Thoracic aorta (tissue), 2 donors: ENCODE measurements at places on chromosomes 4 and X. TPM values are rescaled to one million over a fixed set of nuclear protein-coding genes. Genes with fewer than 3 reads are reported as not detected.
A peak's percentile ranks its signal among the peaks of the same experiment; 100 is the strongest.

Gene PRSS12
- 0.14 TPM for total RNA-seq

- no peak overlapping the region for H3K27ac ChIP-seq
- peaks cover 10% of the 10 kb centered on the region for H3K4me1 ChIP-seq
- H3K4me3 ChIP-seq, result no peak overlapping the region
- no peaks in the 10 kb centered on the region for H3K27me3 ChIP-seq
These were observed 36.2 kb upstream of the UGDH start for GRCh38 chr4:39563346-39563847.

Gene POU4F2
- not detected for total RNA-seq

Gene HGFAC
- not detected for total RNA-seq

Gene ESX1
- not detected for total RNA-seq

Gene H2BW2
- not detected for total RNA-seq

DNA sequence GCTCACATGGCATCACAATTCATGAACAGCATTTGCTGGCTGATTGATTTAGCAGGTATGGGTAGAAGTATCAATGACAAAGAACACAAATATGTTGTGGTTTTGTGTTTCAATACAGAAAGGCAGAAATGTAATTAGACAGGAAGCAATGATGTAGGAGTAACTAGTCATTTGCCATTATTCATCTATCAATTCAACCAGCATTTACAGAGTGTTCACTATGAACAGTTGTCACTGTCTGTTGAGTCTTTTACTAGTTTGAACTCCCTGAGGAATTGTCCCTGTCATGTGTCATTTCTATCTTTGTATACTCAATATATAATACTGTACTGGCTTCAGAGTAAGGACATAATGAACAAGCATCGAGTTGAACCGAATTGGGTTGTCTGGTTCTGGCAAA lies 51.5 kb upstream of the ARHGAP24 start:
- H3K36me3 ChIP-seq, result no peaks in the 10 kb centered on the region
- DNase-seq, result no peak
- H3K4me1 ChIP-seq, result no peaks in the 10 kb centered on the region
- H3K4me3 ChIP-seq, result no peak overlapping the region
- H3K27me3 ChIP-seq, result no peaks in the 10 kb centered on the region

Gene SLC34A2
- not detected for total RNA-seq

- H3K4me1 ChIP-seq, result no peaks in the 10 kb centered on the region
- no peaks in the 10 kb centered on the region for H3K27me3 ChIP-seq
- no peak for DNase-seq
- no peak overlapping the region for H3K27ac ChIP-seq
These were observed 441.2 kb downstream of the CENPC start for GRCh38 chr4:67104145-67104544.

Gene TMEM156
- not detected for total RNA-seq

GRCh38 chr4:98423009-98423408 lies 161.8 kb downstream of the RAP1GDS1 start:
- DNase-seq, result no peak
- H3K4me1 ChIP-seq, result no peaks in the 10 kb centered on the region
- H3K27me3 ChIP-seq, result no peaks in the 10 kb centered on the region
- no peak overlapping the region for H3K27ac ChIP-seq
- no peak overlapping the region for H3K4me3 ChIP-seq

DNA sequence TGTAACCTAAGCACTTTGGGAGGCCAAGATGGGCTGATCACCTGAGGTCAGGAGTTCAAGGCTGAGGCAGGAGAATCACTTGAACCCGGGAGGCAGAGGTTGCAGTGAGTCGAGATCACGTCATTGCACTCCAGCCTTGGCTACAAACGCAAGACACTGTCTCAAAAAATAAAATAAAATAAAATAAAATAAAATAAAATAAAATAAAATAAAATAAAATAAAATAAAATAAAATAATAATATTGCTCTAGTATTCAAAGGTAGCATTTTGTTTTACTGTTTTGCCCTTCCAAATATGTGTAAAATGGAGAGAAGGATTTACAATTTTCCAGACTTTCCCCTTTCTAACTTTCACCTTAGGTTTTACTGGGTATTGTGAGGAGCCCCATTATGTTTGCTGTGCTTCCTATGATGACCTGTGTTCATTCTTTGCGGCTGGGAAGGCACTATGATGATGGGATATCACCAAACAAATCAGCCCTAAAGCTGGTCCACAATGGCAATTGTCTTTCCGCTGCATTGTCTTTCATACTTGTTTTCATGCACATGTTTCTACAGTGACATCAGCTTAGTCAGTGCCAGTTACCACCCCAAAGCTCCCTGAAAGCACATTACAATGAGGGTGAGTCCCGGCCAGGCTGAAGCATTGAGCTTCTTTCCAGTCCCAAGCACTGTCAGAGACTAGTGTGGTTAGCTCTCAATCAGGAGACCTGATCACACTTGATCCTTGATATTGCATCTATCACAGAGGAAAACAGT lies 50.8 kb downstream of the DTHD1 start:
- no peaks in the 10 kb centered on the region for H3K27me3 ChIP-seq
- H3K4me1 ChIP-seq, result no peaks in the 10 kb centered on the region
- no peak overlapping the region for H3K27ac ChIP-seq
- no peaks in the 10 kb centered on the region for H3K36me3 ChIP-seq
- no peak for DNase-seq

Gene SH3TC1
- total RNA-seq, result 68.6 TPM

- H3K4me1 ChIP-seq, result peaks cover 7% of the 10 kb centered on the region
- DNase-seq, result no peak
- H3K36me3 ChIP-seq, result no peaks in the 10 kb centered on the region
- H3K27me3 ChIP-seq, result no peaks in the 10 kb centered on the region
- no peak overlapping the region for H3K27ac ChIP-seq
These were observed 9.9 kb downstream of the TMSB4X start for GRCh38 chrX:12984603-12985319.

- H3K36me3 ChIP-seq, result no peaks in the 10 kb centered on the region
- no peak for DNase-seq
- H3K27me3 ChIP-seq, result no peaks in the 10 kb centered on the region
These were observed 13.8 kb upstream of the GPC3 start for GRCh38 chrX:133999031-133999705.

Gene SPRY1
- 215 TPM for total RNA-seq

DNA sequence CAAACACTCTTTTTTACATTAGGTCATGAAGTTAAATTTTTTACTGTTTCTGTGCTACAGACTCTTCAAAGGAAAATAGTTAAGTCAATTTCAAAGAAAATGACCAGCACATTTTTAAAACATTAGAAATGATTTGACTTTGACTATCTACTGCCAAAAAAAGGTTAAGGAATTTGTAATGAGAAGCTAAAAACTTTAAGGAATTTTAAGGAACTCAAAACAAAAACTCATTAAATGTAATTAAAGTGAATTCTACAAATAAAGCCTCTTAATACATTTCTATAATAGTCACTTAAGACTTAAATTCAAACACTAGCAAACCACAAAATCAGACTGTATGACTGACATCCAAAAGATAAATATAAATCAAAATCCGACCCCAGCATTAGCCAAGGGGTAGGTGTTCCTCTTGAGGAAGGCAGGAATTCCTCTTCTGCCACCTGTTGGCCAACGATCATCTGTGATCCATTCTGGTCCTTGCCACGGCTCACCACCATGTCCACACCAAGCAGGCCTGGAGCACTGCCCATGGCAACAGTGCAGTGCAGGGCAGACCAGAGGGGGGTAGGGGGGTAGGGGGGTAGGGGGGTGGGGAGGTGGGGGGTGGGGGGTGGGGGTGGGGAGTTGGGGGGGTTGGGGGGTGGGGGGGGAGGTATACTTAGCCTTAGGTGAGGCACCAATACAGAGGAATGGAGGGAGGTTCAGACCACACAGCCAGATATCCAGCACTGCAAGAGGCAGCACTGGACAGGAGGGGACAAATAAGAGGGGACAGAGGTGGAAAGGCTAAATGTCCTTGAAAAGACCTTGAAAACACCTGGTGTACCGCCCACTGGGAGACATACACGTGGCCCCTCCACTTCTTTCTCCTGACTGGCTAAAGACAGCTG lies 287.4 kb downstream of the CHIC1 start:
- H3K27me3 ChIP-seq, result no peaks in the 10 kb centered on the region
- DNase-seq, result no peak
- H3K36me3 ChIP-seq, result no peaks in the 10 kb centered on the region
- no peaks in the 10 kb centered on the region for H3K4me1 ChIP-seq

- no peak for DNase-seq
- peaks cover 9% of the 10 kb centered on the region for H3K4me1 ChIP-seq
- H3K27ac ChIP-seq, result no peak overlapping the region
- no peaks in the 10 kb centered on the region for H3K36me3 ChIP-seq
These were observed 183.7 kb downstream of the SPATA18 start for GRCh38 chr4:52234561-52235440.

DNA sequence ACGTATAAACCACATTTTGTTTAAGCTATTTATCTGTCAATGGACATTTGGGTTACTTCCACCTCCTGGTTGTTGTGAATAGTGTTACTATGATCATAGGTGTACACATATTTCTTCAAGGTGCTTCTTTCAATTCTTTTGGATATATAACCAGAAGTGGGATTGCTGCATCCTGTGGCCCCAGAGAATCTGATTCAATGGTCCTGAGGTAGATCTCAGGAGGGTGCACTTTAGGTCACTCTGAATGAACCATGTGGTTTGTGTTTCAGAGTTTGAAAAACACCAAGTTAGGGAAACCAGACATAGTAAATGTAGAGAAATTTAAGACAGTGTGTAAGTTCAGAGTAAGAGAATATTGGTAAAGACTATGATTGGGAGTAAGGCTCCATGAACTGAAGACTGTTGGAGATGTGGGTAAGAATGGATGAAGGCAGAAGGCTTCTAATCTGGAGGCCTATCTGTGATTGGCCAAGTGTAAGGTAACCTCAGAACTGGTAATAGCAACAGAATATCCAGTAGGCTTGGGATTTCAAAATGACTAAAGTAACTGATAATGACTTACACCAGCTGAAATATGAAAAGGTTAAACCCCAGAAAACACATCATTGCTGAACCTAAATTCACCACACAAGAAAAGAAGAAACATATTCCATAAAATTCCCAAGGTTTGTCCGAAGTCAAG lies 236.9 kb downstream of the CAMK2D start:
- DNase-seq, result no peak
- no peak overlapping the region for H3K4me3 ChIP-seq
- H3K27me3 ChIP-seq, result no peaks in the 10 kb centered on the region
- no peaks in the 10 kb centered on the region for H3K4me1 ChIP-seq

GRCh38 chr4:42122237-42122636 lies 30.2 kb downstream of the BEND4 start:
- H3K36me3 ChIP-seq, result no peaks in the 10 kb centered on the region
- no peaks in the 10 kb centered on the region for H3K4me1 ChIP-seq
- H3K4me3 ChIP-seq, result no peak overlapping the region
- no peaks in the 10 kb centered on the region for H3K27me3 ChIP-seq
- no peak for DNase-seq
- no peak overlapping the region for H3K27ac ChIP-seq

GRCh38 chrX:14030174-14030530 lies 460 bp upstream of the GEMIN8 start:
- H3K36me3 ChIP-seq, result no peaks in the 10 kb centered on the region
- H3K4me1 ChIP-seq, result peaks cover 23% of the 10 kb centered on the region
- no peak for DNase-seq
- peak overlapping the region; percentile 80 for H3K27ac ChIP-seq
- no peaks in the 10 kb centered on the region for H3K27me3 ChIP-seq
- H3K4me3 ChIP-seq, result peak overlapping the region; percentile 84

- H3K27ac ChIP-seq, result no peak overlapping the region
- H3K36me3 ChIP-seq, result no peaks in the 10 kb centered on the region
- no peak for DNase-seq
- H3K4me1 ChIP-seq, result peaks cover 4% of the 10 kb centered on the region
- no peaks in the 10 kb centered on the region for H3K27me3 ChIP-seq
These were observed 57.6 kb upstream of the RBPJ start for GRCh38 chr4:26263165-26263564.

DNA sequence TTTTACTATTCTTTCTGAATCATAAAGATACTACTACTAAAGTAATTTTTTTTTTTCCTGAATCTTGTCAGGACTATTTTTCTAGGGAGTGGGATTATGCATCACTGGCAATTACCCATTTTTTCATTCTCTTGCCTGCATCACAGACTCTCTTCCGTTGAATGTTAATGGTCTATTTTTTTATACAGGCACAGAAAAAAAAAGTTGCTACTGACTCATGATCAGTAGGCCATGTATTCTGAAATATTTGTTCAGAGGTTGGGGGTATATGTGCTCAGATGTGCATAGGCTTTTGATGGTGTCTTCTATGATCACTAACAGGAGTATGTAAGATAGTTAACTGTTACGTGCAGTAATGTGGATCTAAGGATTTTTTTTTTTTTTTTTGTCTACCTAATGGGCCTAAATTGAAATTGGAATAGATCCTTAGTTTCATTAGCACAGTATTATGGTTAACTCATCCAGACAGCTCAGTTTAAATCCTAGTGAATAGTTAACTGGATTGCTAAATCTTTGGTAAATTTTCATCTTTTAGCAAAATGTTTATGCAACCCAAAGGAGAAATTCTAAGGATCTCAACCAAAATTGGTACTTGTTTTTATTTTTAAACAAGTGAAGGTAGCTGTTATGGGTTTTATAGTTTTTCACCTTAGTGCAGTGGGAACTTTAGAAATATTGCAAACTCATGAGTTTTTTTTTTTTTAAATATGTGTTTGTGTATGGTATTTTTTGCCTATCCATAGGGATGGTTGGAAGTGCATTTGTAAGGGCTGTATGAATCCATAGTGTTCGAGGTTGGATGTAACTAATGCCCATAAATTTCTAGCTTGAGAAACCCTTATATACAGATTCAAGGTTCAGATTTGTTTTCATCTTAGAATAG lies 12.1 kb downstream of the BMP2K start:
- no peak overlapping the region for H3K4me3 ChIP-seq
- no peaks in the 10 kb centered on the region for H3K27me3 ChIP-seq
- peaks cover 30% of the 10 kb centered on the region for H3K4me1 ChIP-seq
- H3K27ac ChIP-seq, result no peak overlapping the region

DNA sequence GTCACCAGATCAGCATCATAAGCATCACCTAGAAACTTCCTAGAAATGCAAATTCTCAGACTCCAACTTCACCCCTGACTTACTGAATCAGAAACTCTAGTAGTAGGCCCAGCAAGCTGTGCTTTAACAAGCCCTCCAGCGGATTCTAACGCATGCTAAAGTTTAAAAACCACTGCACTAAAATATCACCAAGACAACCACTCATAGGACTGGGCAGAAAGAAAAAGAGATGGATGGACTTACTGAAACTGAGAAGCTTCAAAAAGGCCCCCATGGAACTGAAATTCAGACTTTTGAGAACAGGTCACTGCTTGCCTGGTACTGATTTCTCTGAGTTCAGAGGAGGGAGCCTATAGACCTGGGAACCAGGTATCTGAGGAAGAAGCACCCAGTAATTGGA lies 40.1 kb downstream of the FAM241A start:
- no peak overlapping the region for H3K4me3 ChIP-seq
- no peaks in the 10 kb centered on the region for H3K27me3 ChIP-seq
- H3K36me3 ChIP-seq, result no peaks in the 10 kb centered on the region
- DNase-seq, result no peak

- no peak for DNase-seq
- H3K4me3 ChIP-seq, result peak overlapping the region; percentile 38
- H3K27me3 ChIP-seq, result no peaks in the 10 kb centered on the region
- H3K4me1 ChIP-seq, result peaks cover 4% of the 10 kb centered on the region
- no peak overlapping the region for H3K27ac ChIP-seq
- no peaks in the 10 kb centered on the region for H3K36me3 ChIP-seq
These were observed 21.7 kb downstream of the DDIT4L start for GRCh38 chr4:100168521-100168920.

Gene CC2D2A
- total RNA-seq, result 44.1 TPM

- no peaks in the 10 kb centered on the region for H3K36me3 ChIP-seq
- no peak for DNase-seq
- no peaks in the 10 kb centered on the region for H3K4me1 ChIP-seq
These were observed 495.2 kb downstream of the PDGFC start for GRCh38 chr4:156476359-156476758.
